ENCODE measurements at places on chromosomes 7 and 10.

DNA sequence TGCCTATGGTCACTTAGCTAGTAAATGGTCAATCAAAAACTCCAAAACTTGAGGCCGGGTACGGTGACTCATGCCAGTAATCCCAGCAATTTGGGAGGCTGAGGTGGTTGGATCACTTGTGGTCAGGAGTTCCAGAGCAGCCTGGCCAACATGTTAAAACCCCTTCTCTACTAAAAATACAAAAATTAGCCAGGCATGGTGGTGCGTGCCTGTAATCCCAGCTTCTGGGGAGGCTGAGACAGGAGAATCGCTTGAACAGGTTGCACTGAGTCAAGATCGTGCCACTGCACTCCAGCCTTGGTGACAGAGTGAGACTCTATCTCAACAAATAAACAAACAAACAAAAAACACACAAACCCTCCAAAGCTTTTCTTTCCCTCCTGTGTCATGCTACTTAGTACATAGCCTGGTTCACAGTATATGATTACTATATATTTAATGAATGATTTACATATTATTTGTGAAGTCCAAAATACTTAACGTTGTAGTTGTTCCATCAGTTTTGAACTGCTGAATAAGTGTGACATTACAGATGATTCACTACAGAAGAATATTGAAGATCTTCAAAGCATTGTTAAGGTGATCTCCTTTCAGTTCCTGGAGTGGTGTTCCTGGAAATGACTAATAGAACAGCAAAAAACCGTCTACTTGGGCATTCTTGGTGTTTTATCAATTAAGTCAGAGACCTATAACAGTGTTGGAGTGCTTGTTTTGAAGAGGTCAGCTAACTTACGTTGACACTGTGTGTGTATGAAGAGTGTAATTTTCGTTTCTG is 72.9 kb downstream of the ADK start:
- DNase-seq, result peak; percentile 89

DNA sequence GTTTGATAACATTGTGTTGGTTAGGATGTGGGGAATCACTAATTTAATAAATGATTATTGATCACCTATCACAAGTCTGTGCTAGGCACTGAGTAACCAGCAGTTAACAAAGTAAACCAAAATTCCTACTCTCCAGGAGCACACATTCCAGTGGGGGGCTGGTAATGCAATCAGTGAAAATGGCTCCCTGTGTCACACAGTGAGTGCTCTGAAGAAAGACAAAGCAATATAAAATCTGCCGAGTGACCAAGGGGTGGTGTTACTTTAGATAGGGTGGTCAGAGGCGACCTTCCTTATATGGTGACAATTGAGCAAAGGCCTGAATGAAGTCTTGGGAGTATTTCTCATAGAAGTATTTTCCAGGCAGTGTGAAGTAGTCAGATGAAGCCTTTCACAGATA is 13.6 kb upstream of the SMC3 start:
- no peak for DNase-seq

- DNase-seq, result no peak
Observed at GRCh38 chr7:64905133-64905532, 2.1 kb downstream of the ZNF273 start.

DNA sequence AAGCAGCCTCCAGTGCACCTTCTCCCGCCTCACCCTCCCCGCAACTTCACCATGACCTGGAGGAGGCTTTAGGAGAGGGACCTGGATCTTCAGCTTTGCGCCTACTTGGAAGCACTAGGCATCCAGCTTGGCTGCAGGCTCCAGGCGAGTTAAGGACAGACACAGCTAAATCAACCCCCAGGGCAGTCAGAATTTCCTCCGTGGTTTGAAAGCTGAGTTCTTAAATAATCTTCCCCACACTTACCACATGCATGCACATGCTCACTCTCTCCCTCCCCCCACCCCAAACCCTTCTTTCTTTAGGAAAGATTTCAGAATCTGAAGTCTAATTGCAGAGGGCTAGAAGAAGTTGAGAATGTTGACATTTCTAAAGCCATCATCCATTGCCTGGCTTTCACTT is 36.7 kb upstream of the LRRC4 start:
- DNase-seq, result no peak

GRCh38 chr10:69973678-69974077 is 79.0 kb upstream of the MACROH2A2 start:
- no peak for DNase-seq

DNA sequence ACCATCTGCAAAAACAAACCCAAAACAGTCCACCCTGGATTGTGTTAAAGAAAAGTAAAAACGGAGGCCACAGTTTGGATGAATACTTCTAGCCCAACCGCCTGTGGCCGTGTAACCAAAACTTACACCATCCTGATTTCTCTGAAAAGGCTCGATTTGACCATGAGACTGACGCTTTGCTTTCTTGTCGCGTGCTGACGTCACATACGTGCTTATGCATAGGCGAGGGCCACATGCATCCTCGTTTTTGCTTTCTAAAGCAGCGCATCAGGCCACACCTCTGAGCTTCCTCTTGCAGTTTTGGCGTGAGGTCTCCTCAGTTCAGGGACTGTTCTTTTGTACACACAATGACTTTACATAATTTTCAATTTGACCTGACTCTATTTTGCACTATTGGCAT is 526.6 kb downstream of the GLRX3 start:
- DNase-seq, result no peak

DNA sequence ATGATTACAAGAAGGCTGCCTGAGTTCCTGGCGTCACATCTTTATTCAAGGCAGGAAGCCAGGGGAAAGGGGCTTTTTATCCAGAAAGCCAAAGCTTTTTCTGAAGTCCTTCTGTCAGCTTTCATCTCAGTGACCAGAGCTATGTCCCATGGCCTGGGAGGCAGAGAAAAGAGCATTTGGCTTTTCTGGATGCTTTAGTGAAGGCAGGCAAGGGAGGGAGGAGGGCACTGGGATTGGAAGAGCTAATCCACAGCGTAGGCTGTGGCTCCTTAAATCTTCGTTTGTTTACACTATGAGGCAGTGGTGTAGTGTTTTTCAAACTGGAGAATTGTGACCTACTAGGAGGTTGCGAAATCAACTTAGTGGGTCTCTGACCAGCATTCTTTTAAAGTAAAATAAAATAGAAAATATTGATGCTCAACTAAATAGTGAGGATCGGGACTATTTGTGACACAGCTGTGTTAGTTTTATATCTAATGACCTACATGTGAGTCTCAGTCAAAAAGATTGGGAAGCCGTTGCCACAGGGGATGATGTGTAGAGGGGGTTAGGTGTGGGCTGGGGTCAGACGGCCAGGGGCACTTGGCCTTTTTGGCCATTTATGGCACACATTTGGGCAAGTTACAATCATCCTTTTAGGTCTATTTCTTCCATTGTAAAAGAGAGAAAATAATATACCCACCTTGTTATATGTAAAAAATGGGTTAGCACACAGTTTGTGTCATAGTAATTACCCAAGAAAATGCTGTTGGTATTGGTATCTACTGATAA is 14.1 kb downstream of the CRYGN start:
- no peak for DNase-seq

GRCh38 chr10:88598055-88598454 is 11.5 kb downstream of the LIPJ start:
- no peak for DNase-seq

DNA sequence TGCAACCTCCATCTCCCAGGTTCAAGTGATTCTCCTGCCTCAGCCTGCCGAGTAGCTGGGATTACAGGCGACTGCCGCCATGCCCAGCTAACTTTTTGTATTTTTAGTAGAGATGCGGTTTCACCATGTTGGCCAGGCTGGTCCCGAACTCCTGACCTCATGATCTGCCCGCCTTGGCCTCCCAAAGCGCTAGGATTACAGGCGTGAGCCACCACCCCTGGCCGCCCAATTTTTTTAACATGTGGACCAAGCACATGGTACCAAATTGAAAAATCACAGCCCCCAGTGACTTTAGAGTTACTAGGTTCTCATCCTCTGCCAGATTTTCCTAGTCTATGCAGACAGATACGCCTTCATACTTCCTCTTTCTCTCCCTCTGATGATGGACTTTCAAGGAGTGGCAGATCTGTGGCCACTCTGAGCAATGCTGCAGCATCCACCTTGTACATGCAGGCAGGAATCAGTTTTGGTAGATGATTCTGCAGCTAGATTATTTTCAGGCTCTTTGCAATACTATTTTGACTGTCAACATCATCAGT is 34.0 kb upstream of the EZH2 start:
- DNase-seq, result no peak

DNA sequence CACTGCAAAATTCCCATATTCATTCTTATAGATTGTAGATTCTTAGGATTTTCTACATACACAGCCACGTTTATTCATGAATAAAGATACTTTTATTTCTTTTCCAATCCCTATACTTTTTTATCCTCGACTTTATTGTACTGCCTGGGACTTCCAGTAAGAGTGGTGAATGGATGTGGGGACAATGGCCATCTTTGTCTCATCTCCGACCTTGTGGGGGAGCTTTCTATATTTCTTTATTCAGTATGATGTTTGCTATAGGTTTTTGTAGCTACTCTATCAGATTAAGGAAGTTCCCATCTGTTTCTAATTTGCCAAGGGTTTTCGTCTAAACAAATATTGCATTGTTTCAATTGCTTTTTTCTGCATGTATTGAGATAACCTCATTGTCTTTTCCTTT is 184.3 kb downstream of the FOXP2 start:
- no peak for DNase-seq

DNA sequence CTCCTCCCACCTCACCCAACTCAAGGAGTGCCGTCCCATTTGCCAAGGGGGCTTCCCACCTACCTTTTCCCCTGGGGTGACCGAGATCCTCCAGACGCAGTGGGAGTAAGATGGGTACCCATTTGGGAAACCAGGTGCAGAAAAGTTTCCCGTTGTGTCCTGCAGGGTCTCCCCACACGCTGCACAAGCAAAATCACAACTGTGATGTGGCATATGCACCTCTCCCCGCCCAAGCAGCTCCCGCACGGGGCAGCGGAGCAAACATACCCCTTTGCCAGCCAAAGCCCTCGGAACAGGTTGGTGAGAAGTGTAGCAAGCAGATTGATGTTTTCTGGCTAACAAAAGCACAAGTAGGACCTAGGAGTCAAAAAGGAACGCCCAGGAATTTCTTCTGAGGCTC is 51.5 kb upstream of the OPALIN start:
- DNase-seq, result no peak

DNA sequence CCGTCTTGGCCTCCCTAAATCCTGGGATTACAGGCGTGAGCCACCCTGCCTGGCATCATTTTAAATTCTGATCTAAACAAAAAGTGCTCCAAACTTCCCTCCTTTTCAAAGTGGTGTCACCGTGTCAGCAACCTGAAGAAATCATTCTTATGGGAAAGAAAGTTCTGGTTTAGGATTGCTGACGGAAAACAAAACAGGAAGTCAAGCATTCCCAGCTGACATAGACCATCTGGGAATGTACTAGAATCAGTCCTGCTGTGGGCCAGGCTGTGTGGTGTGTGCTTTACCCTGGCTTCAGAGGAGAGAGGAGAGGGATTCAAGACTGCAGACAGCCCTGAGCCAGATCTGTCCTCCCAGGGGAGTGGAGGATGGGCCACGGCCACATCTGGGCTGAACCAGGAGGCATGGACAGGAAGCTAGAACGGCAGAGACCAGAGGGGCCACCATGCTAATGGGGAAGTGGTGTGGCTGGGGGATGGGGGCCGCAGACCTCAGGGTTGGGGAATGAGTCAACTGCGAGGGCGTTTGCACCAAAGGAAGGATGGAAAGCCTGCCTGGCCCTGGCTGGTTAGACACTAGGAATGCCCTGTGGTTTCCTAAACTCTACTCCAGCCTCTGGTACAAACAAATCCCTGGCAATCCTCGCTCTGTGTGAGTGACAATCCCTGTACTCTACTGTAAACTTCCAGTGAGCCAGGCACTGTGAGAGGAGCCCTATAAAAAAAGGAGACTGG is 16.7 kb upstream of the CLIP2 start:
- no peak for DNase-seq

DNA sequence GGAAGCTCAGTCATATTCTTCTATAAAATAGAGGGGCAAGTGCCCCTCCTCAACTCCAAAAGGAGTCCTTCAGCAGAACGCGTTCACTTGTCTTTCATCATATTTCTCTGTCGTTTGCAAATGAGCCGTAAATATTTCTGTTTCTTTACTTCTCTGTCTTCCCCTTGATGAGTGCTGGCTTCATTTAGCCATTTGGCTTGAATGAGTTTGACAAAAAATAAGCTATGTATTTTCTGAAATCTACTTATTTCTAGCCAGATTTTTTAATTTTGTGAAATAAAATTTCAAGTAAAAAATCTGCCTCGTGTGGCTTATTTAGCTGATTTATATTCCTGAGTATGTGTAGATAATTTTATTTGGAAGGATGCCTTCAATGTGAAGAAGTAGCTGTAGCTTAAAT is 170.8 kb upstream of the DGKB start:
- no peak for DNase-seq

DNA sequence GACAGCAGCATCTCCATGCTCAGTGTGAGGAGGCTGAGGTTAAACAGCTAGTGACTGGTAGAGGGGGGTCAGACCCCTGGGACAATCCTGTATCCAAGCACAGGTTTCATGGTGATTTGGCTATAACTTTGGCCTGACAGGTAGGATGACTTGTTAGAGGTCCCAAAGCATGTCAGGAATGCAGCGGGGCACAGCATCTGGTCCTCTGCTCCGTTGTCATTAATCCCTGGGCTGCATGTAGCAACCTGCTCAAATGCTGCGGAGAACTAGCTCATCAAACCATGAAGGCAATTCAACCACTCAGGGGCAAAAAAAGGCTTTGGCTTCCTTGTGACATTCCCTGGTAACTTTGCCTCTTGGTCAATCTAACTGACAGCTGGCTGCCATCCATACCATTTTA is 26.8 kb downstream of the WNT2 start:
- no peak for DNase-seq

All from HCT116 (cell line).